Stimulated activated CD8-positive, alpha-beta memory T cell treated with anti-CD3 and anti-CD28 coated beads, Interleukin-2, amount 100 ng/mL, for 1 hour (primary cell): ENCODE measurements at places on chromosomes 5 and 9.

- no peak for DNase-seq
These were observed 27.0 kb upstream of the TMOD1 start for GRCh38 chr9:97474372-97474925.

- no peak for DNase-seq
These were observed 496 bp downstream of the TLX3 start for GRCh38 chr5:171309276-171310211.

- DNase-seq = no peak
These were observed 58.8 kb downstream of the MAN2A1 start for GRCh38 chr5:109748546-109748945.

GRCh38 chr9:6506571-6506970 lies 93.6 kb downstream of the UHRF2 start:
- no peak for DNase-seq

DNA sequence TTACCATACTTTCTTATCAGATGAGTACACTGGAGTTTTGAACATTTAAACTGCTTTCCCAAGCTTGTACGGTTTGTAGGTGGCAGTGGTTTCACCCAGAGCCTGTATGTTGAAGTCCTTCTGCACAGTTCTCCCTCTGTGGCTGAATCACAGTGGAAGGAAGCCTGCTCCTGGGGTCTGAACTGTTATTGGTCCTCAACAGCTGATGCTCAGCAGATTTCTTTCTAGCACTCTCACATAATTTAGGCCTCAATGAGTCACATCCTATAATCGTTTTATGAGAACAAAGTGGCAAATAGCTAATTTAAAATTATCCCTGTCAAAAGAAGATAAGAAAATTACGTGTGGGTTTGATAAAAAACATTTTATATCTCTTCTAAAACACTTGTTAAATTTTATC lies 229.7 kb downstream of the TLE4 start:
- no peak for DNase-seq

DNA sequence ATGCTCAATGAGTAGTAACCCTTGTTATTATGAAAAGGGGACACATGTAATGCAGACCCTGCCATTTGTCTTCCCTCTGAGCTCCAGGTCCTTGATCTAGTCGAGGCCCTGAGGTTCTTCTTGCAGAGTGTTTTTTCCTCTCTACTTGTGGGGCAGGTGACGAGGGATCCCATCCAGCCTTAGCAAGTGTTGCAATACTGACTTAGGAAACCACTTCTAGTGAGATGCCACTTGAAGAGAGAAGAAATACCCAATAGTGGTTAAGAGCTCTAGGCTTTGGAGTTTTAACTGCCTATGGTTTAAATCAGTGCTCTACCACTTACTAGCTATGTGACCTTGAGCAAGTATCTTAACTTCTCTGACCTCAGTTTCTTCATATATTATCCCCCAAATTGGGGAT lies 10.2 kb downstream of the PPARGC1B start:
- DNase-seq = no peak

DNA sequence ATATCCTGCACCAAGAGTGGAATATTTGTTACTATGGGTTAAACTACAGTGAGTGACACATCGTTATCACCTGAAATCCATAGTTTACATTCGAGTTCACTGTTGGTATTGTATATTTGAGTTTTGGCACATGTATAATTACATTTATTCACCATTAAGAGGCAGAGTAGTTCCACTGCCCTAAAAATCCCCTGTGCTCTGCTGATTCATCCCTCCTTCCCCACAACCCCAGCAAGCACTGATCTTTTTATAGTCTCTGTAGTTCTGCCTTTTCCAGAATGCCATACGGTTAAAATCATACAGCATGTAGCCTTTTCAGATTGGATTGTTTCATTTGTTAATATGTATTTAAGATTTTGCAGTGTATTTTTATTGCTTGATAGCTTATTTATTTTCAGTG lies 495.2 kb downstream of the DIRAS2 start:
- no peak for DNase-seq

DNA sequence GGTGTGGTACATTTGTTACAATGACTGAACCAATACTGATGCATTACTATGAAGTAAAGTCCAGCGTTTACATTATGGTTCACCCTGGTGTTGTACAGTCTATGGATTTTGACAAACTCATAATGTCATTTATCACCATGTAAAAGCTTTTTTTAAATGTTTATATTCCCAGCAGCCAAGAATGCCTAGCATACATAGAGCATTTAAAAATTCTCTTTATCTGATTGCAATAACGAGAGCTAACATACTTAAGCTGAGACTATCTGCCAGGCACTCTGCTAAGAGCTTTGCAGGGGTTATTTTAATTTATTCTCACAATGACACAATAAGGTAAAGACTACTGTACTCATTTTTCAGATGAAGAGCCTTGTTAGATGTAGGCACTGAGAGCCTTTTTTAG lies 24.1 kb downstream of the PRDM6 start:
- DNase-seq = no peak

DNA sequence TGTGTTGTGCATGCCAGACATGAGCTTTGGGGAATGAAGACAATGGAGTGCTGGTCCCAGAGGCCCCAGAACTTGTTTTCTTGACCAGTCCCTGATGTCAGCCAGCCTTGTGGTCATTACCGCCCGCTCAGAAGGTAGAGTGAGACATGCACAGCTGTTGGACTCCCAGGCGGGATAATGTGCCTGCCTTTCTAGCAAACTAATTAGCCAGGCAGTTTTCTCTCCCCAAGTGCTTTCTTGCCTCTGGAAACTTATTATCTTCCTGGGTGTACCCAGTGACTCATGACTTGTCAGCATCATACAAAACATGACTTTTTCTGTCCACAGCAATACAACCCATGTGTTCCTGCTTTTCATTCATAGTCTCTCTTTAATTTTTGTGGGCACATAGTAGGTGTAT lies 131.1 kb downstream of the RMI1 start:
- no peak for DNase-seq

GRCh38 chr5:172834415-172835289 lies 601 bp downstream of the ERGIC1 start:
- DNase-seq = no peak

DNA sequence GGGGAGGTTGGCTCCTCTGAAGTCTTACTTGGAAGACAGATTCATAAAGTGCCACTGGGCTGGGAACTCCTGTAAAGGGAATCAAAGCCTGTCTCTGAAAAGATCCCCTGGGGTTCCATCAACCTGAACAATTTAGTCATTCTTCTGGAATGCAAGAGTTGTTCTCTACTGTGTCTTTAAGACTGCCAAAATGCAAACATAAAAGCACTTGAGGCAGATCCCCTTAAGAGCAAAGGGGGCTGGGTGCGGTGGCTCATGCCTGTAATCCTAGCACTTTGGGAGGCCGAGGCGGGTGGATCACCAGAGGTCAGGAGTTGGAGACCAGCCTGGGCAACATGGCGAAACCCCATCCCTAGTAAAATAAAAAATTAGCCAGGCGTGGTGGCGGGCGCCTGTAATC lies 16.7 kb downstream of the CDKN2AIPNL start:
- DNase-seq = no peak

DNA sequence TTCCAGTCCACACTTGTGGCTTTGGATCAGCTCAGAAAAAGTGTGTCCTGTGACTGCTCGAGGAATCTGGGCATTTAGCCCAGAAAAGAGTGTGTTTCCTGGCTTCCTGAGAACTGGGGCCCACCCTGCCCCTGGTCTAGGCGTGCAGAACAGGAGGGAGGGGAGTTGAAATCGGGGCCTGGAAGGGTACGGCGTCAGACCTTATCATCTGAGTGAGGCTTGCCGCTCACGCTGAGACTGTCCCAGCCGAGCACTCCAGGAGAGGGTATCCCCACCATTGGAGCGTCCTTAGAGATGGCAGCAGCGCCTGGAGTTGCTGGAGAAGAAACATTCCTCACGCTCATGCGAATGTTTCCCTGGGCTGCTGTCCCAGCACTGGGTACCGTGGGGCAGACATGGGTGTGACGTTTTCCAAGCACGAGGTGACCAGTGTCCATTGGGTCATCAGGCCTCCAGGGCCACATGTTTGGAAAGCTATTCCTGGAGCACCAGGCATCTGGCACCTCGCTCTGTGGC lies 22.5 kb downstream of the NEK6 start:
- no peak for DNase-seq

DNA sequence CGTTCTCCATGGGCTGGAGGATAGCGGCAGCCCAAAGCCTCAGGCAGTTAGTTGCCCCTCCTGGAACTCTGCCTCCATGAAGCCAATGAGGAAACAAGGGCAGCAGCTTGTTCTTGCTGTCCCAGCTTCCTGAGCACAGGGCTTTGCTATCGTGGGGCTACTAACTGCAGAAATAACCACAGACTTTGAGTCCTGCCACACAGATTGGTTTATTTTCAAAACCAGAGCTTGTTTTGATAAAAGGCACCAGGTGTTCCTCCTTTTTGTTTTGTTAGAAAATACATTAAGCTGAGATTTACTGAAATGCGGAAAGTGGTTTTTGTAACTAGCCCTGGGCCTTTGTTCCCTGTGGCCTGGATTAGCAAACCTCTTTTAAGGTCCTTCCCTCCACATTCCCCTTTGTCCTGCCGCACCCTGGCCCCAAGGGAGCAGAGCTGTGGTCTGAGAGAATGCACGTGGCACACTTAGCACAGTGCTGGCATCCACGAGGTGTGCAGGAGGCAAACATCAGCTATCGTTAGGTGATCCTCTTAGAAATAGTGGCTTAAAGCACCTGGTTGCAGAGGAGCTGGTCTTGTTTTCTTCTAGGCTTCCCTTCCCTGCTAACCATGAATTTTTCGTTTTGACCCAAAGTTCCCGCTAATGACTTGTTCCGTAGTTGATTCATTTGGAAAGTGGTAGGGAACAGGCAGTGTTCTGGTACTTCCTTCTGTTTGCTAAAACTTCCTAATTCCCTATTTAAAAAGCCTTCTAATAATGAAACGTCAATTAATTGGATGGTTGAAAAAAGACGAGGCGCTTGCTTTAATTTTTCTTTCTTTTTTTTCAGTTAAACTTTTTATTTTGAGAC lies 21.5 kb downstream of the MVB12B start:
- DNase-seq = no peak

DNA sequence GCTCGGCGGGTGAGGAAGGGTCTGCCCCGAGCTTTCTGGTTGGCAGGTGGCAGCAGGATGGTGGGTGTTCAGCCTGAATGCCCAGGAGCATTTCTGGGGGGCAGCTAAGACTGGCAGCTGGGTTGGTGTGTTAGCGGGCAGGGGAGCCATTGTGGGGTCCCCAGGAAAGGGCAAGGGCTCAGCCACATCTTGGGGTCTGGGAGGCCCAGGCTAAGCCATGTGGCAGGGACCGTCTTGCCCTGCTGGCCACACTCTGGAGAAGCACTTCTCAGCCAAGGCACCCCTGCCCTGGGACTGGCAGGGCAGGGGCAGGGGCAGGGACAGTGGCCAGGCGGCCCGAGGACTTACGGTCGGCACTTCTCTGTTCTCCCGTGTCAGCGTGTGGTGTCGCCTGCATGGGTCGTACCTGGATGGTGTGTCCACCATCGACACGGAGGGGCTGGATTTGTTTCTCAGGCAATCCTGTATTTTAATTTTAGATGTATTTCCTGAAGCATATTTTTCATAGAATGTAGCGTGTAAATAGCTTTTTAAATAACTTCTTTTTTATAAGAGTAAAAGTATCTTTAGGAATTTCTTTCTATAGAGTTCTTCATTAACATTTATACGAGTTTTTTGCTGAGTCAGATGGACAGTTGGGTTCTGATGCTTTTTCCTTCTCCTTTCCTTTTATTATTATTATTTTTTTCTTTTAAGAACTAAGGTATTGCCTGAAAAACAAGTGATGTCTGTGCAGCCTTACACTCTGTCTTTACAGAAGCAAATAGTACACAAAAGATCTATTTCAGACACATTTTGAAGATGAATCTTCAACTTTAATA lies 102.0 kb downstream of the PHF2 start:
- DNase-seq = no peak

DNA sequence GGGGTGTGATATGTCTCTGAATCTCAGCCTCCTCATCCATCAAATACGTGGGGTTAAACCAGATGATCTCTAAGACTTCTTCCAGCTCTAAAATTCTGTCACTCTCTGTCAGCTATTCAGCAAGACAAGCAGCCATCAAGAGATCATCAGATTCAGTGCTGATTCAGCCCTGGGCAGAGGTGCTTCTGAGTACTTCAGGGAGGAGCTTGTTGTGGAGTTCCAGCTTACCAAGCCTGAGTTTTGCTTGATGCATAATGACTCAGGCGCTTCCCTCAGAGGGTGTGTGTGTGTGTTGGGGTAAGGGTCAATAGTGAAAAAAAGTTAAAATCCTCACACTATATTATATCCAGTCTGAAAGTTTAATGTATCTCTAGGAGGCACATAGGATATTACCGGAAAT lies 29.6 kb upstream of the TAF1L start:
- DNase-seq = no peak

- no peak for DNase-seq
These were observed 520 bp downstream of the PCDH12 start for GRCh38 chr5:141957367-141957996.

DNA sequence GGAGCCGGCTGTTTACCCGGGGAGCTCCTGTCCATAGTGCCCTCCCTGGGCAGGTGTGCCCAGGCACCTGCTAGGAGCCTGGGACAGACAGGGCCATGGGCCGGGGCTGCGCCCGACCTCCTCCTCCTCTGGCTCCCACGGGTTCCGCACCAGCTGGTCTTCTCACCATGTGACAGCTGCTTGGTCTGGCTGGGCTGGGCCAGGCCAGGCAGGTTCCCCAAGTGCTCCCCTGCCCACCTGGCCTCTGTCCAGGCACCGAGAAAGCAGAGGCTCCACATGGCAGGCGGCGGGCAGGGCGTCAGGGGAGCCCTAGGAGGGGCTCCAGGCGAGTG lies 60.0 kb downstream of the OLFM1 start:
- no peak for DNase-seq

DNA sequence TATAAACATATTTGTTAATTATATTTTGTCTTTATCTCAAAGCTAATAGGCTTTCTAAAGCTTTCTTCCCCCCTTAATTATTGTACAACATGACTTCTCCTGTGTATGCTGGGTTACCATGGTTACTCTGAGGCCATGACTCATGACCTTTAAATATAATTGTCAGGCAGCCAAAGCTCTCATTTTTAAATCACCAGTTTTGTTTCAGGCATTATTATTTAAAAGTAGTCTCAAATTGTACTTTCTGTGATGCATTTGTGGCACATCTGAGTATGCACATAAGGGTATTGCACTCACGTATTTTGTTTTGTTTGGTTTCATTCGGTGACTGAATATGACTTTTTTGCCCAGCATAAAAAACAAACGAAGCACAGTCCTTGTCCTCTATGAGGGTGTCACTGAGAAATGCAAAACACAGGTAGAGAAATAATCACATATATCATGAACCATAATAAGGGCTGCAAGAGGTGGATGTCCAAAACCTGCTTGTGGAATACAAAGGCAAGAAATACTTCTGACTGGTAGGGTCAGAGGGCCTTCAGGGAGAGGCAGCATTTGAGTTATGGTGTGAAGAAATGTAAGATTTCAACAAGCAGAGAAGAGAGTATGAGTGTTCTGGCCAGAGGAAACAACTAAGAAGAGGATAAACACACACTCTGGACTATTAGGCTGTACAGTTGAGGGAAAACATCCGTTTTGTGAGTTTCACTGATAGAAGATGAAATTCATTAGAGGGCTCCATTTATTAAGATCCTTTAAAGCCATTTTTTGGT lies 2.1 kb downstream of the CCDC192 start:
- DNase-seq = no peak

- no peak for DNase-seq
These were observed 7.7 kb downstream of the ICE1 start for GRCh38 chr5:5430136-5430535.

GRCh38 chr5:152556784-152557183 lies 151.7 kb upstream of the NMUR2 start:
- DNase-seq = no peak

GRCh38 chr5:63535840-63536602 lies 426.2 kb downstream of the HTR1A start:
- DNase-seq = no peak
